ENCODE measurements at places on chromosomes 2 and 18.

DNA sequence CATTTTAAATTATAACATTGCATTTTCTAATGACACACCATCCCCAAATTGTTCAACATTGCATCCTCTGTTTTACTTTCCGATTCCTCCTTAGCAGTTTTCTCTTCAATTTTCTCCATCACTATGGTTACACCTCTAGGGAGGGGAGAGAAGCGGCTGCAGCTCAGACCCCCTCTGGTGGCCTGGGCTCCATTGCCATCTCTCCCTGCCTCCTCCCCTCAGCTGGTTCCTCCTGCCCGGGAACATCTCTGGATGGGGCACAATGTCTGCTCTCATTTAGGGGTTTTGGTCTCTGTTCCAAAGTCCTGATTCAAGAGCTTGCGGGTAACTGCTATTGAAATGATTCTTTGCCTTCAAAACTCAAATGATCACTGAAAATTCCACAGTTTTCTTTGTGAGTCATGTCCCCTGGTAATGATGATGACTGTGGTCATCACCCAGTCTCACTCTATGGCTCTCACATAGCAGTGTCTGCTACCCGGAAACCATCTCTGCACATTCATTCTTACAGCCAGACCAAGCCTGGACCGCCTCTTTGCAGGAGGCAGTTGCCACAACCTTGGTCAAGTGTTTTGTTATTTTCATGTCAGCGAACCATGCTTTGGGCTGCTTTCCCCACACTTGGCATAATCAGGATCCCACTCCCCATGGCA lies 263.9 kb downstream of the ALPK2 start:
- no peak for DNase-seq

GRCh38 chr2:121664713-121665112 lies 15.5 kb upstream of the CLASP1 start:
- DNase-seq: no peak

DNA sequence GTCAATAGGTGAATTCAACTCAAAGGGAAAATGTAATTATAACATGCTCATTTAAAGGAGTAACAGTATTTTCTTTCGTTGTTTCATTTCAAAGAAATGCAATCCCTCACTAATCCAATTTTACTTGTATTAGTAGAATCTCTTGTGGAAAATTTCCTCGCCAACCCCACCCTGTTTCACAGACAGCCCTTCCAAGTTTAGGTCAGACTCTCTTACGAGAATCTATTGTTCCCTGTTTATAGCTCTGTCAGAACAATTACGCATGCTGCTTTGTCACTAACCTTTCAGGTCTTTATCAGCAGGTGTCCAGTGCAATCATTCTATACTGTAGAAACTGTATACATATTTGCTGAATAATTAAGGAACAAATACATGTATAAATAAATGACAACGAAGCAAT lies 657.8 kb upstream of the LINC00305 start:
- DNase-seq: no peak

DNA sequence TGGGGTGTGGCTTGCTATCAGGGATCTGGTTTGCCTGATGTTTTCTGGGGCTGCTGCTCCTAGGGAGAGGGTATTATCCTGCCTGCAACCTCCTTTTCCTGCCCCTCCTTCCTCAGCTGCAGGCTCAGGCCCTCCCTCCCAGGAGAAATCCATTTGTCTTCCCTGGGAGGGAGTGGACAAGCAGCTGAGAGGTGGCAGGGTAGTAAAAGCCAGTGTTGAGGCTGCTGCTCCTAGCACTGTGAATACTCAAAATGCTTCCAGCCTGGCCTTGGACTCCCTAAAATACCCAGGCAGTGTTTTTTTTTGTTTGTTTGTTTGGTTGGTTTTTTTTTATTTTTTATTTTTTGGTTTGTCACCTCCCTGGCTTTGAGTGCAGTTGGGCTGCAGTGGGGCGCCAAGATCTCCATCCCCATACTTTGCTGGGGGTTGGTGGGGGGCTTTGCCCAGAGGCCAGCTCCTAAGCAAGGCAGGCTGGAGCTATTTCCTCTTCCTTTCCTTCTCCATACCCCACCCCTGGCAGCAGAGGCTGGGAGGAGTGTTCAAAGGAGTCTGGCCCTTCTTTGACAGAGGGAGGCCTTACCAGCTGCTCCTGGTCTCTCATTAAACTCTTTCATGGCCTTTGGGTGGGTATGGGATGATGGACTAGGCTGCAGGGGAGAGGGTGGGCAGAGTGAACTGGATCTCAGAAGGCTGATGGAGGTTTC lies 13.6 kb downstream of the HOXD3 start:
- DNase-seq: no peak

- no peak for DNase-seq
Observed at GRCh38 chr2:233480490-233481202, 85.9 kb downstream of the USP40 start.

DNA sequence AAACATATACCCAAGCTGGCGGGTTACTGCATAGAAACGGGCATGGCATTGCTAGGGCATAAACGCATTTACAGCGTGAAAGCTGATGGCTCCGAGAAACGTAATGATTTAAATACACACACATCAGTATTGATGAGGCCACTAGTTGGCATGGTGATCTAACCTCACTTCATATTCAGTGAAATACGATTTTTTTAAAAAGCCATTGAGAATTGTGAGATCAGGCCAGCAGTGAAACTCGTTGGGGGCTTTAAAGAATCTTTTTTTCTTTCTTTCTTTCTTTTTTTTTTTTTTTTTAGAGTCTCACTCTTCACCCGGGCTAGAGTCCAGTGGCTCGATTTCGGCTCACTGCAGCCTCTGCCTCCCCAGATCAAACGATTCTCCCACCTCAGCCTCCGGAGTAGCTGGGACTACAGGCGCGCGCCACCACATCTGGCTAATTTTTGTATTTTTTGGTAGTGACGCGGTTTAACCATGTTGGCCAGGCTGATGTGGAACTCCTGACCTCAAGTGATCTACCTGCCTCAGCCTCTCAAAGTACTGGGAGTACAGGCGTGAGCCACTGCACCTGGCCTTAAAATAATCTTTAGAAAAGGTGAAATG lies 2.4 kb upstream of the SMAD7 start:
- DNase-seq: no peak

DNA sequence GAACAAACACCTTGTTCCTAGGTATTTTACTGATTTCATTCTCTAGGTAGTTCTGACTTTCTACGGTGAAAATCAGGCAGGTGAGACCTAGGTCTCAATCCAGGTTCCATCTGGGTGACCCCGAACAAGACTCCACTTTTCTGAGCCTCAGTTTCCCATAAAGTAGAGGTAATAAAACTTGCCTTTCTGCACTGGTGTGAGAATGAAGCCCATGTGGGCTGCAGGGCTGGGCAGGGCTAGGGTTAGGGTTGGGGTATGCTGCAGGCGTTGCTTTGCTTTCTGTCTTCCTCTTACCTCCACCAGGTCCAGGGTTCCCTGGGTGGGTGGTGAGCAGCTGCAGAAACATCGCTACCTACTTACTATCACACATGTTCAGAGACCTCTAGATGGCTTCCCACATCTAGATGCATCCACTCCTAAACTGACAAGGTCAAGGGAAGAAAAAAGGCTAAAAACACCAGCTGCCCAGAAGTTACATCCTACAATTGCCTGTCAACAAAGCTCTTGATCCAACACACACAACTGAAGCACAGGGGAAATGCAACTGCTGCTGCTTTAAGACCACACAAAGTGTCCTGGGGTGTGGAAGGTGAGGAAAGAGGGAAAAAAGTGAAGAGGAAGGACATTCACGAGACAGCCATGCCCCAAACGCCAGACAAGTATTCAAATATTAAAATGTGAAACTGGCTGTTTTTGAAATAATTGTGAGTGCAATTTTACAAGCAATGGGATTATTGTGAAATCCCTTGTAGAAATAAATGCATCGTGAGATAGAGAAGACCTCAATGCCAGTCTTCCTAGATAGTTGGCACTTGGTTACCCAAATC lies 23.5 kb downstream of the MBP start:
- DNase-seq: no peak
